ENCODE measurements at places on chromosomes 11 and 22. TPM values are rescaled to one million over a fixed set of nuclear protein-coding genes. Genes with fewer than 3 reads are reported as not detected.

The CNGA4 gene
- 0.16 TPM for polyA plus RNA-seq

GRCh38 chr11:78838417-78838816, 263.8 kb upstream of the NARS2 start:
- no peak for DNase-seq

- no peak for DNase-seq
These were observed 63.5 kb upstream of the PRDM11 start for GRCh38 chr11:45082744-45083543.

DNA sequence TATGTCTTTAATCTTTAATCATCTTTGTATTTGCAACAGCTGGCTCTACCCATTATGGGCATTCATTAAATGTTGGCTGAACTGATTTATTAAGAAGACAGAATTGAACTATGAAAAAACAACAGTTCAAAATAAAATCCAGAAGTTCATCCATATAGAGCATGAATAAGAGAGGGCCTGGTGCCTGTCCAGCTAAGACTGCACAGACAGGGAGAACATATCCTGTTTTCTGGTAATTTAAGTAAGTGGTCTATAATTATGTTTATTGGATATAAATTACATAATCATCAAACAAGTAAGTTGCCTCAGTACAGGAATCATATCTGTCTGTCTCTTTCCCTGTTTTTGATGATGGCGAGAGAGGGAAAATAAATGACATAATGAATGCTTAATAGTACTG, 137.2 kb downstream of the RBFOX2 start:
- no peak for DNase-seq

DNA sequence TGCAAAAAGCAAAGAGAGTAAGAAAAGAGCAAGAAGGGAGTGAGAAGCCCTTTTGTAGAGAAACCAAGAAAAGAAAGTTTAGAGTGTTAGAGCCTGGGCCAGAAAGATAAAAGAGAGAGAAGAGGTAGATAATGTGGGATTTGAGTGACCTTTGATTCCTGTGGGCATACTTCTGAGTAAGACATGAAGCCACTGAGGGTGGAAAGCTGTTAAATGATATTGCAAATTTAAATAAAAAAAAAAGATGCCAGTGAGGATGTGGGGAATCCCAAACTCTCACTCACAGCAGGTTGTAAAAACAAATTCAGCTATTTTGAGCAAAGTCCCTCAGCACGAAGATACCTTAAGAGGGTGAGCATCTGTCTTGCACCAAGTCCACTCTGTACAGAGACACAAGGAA, 59.4 kb upstream of the TOP3B start:
- no peak for DNase-seq

The PATE4 gene
- 0.04 TPM for polyA plus RNA-seq

All from large intestine (tissue), 12 donors.